GM12864 (cell line): ENCODE measurements at places on chromosomes 5 and 9.

- no peak for DNase-seq
Observed at GRCh38 chr5:5795074-5795771, 372.7 kb downstream of the ICE1 start.

DNA sequence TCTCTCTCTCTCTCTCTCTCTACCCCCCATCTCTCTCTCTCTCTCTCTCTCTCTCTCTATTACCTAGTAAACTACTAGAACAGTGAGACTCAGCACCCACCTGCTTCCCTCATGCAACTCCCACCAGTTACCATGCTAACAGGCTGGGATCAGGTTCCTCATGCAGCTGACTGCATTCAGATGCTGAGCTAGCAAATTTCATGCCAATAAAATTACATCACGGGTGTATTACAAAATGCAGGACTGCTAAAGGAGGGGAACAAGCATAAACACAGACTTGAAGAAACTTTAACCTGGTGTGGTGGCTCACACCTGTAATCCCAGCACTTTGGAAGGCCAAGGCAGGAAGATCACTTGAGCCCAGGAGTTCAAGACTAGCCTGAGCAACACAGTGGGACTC is 76.0 kb downstream of the CEMIP2 start:
- no peak for DNase-seq

DNA sequence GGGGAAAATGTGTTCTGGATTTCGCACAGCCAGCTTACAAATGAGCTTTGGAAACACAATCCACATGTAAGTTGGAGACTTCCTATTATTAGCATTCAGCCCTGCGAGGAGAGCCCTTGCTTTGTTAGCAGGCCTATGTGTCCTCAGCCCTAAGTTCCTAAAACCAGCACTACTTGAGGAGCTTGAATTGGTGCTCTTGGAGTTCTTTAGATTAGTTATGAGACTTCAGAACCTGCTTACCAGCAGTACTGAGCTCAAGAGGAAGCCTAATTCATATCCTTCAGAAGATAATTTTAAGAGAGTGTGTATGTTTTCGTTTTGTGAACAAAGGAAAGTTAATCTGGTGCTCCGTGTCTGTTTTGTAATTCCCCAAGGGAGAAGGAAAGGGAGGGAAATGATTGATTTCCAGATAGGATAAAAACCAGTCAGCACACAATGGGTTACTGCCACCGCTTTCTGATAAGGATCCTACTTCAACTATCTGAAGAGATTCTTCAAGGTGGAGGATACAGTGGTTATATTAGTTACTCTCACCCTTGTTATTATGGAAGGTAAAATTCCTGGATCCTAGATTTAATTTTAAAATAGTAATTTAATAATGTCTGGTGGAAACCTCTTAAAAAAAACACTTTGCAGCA is 35.2 kb downstream of the PIK3R1 start:
- no peak for DNase-seq

DNA sequence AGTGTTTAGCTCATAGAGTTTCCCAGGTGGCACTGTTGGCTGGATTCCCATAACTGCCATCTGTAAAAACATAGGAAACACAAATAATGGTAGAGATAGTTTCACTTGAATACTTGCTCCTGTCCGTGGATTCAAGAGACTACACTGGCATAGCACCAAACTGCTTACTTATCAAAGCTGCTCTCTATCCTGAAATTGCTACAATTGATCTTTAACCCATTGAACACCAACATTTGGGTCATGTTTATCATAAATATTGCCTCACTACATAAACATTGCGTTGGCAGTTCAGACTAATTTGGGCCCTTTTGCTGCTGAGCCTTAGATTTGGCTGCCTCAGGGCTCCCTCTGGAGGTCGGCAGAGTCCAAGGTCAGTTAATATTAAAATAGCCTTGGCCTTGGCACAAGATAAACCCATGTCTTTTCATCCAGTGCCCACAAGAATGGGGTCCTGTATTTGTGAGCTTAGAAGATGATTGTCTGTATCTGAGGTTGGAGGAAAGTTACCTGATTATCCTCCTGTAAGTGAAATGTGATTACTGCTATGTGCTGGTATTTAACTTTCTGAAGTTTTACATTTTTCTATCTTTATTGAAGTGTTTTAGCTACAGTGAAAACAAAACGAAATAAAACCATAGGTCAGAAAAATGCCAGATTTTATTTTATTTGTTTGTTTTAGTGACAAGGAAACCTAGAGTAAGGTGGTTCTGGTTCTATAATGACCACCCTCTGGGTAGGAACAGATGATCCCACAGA is 4.0 kb upstream of the RANBP3L start:
- DNase-seq = no peak

GRCh38 chr5:118325931-118326330 is 662.4 kb downstream of the DTWD2 start:
- DNase-seq = no peak

DNA sequence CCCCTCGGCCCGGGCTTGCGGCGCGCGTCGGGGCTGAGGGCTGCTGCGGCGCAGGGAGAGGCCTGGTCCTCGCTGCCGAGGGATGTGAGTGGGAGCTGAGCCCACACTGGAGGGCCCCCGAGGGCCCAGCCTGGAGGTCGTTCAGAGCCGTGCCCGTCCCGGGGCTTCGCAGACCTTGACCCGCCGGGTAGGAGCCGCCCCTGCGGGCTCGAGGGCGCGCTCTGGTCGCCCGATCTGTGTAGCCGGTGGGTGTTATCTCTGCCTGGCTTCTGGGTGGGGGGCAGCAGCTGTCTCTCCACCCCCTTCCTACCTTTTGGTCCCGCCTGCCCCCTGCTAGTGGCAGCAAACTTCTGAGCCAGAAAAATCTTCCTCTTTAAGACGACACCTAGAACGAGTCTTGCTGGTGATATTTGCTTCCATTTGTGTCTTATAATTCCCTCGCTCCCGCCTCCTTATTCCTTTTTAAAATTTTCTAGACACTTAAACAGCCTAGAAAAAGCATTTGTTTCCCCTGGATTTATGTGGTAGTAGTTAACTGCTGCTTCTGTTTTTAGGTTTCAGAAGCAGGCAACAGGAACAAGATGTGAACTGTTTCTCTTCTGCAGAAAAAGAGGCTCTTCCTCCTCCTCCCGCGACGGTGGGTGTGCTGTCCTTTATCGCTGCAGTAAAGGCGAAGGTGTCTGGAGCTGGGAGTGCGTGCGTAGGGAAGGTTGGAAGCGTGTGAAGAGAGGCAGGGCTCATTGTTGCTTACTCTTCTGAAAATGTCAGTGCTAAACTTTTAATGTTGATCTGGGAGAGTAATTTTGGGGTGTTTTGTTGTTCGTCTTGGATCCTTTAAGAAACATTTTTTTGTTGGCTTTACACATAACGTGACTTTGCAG is 554 bp downstream of the JAK2 start:
- DNase-seq = no peak

- no peak for DNase-seq
Observed at GRCh38 chr5:14581106-14581890, at the start of gene OTULINL. Gene OTULINL, plus strand, starts transcription at chr5:14581792. Its CDS starts 103 bp downstream, at chr5:14581895.

DNA sequence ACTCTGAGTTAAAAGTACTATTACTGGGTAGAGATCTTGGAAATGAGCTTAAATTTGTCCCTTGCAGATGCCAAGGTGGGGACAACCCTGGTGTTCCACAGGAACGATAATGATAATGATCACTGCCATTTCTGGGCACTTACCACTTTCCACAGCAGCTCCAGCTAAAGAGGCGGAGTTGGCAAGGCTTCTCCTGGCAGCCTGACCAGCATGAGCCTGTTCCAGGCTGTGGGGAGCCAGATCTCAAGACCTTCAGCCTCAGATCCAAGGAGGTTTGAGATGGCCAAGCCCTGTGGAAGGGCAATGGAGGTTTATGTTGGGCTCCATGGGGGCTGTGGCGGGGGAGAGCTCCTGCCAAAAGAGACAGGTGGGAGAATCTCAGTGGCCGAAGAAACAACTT is 244.9 kb upstream of the MVB12B start:
- DNase-seq = no peak

GRCh38 chr9:90808398-90808797 is 6.8 kb downstream of the SYK start:
- DNase-seq = no peak

- no peak for DNase-seq
Observed at GRCh38 chr5:147384346-147385193, 125.3 kb downstream of the DPYSL3 start.

DNA sequence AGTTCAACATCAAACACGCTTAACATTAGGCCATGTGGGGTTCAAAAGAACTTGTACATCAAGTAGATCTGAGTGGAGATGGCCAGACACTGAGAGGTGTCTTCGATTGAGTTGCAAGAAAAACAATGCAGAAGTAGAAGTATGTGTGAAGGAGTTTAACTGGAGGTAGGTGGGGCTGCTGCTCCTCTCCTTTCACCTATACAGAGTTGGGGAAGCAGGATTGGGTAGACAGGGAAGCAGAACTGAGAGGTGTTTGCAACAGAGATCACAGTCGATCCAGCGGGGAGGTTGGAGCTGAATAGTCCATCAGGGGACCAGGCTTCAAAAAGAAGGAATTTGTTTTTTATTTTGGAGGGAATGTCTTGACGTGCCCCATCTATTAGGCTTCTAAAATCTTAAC is 61.7 kb upstream of the SLC27A6 start:
- DNase-seq = no peak

GRCh38 chr9:112355427-112355897 is 22.0 kb upstream of the PTBP3 start:
- DNase-seq = no peak

DNA sequence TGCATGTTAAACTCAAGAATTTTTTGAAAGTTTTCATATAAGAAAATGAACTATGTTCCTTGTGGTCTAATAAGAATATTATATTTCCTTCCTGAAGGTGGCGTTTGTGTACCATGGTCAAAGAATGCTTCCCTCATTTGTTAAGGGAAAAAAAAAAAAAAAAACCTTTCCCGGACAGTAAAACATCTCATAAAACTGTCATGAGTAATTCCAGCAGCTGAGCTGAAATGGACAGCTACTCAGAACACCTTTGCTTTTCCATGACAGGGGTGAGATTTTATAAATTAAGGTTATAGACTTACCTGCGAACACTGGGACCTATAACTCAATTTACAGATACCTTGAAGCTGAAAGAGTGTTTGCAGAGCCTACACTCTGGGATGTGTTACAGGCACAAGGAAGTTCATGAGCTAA is 113.2 kb upstream of the RANBP3L start:
- no peak for DNase-seq

DNA sequence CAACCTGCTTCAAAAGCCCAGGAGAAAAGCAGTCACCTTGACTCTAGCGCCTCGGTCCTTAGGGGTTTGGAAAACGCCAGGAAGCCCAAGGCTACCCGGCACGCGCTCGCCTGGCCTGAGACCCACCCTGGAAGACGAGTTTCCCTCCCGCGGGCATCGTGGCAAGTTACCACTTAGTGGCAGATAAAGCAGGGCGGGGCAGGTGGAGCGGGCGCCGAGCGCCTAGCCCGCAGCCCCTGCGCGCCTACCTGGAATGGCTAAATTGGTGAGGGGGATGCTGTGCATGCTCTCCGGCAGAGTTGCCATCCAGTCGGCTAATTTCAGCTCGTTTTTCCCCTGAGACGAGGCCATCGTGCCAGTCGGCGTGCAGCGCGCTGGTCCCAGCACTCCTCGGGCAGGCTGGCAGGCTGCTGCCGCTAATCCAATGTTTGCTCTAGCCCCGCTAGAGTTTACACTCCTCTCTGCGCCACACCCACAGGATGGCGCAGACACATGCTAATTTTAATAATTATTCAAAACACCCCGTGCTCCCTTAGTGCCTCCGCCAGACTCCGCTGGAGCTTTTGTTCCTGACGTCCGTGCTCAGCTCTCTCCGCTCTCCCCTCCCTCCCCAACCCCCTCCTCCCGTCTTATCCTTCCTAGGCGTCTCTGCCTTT is at the start of gene PLCXD3:
TSS of gene PLCXD3 (minus strand) at position 426 of the 656 bp plus-strand sequence. CDS start at position 351, 75 bp downstream.
- no peak for DNase-seq

GRCh38 chr9:11159318-11159862 is 546.6 kb upstream of the PTPRD start:
- DNase-seq = no peak

- peak; percentile 7 for DNase-seq
Observed at GRCh38 chr9:91758491-91758981, 191.5 kb downstream of the ROR2 start.

DNA sequence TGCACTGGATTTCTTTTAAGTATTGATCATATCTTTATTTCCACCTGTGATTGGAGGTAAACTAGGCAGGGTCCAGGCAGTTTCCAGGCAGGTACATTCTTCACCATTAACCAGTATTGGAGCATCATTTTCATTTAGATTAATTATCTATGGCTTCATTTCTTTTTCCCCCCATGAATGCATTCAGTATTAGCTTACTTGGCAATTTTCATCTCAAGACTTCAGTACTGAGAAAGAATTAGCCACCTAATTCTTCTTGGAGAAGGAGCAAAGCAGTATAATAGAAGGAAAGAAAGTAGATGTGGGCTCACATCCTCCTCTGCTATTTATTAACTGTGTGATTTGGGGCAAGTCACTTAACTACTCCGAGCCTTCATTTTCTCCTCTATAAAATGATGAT is 208.8 kb downstream of the RFK start:
- no peak for DNase-seq

- no peak for DNase-seq
Observed at GRCh38 chr5:16502866-16503265, 37.3 kb upstream of the ZNF622 start.
